ENCODE measurements at places on chromosomes 13 and 19. TPM values are rescaled to one million over a fixed set of nuclear protein-coding genes. Genes with fewer than 3 reads are reported as not detected.

- peak; percentile 40 for ATAC-seq
Observed at GRCh38 chr19:42154471-42155323, 22.5 kb upstream of the POU2F2 start.

DNA sequence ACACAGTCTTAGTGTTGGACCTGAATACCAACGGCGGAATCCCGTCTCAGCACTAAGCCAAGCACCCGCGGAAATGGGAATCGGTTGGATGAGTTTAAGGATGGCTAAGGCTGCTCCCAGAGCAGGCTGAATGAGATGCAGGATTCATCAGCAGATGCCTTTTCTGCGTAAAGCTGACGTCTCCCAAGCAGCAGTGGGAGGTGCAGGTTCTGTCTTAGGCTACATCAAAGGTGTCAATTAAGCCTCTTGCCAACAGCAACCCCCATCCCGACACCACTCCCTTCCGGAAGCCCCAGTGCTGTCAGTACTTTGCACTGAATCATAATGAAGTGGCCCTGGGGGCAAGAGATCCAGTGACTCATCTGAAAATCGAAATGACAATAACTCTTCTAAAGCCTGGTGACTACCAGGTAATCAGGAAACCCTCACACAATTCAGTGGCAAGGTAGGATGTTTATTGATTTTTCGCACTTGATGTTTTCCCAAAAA, 275.6 kb downstream of the DCLK1 start:
- peak; percentile 99 for ATAC-seq

GRCh38 chr19:56098731-56099568, 22.1 kb downstream of the ZNF787 start:
- ATAC-seq, result no peak

DNA sequence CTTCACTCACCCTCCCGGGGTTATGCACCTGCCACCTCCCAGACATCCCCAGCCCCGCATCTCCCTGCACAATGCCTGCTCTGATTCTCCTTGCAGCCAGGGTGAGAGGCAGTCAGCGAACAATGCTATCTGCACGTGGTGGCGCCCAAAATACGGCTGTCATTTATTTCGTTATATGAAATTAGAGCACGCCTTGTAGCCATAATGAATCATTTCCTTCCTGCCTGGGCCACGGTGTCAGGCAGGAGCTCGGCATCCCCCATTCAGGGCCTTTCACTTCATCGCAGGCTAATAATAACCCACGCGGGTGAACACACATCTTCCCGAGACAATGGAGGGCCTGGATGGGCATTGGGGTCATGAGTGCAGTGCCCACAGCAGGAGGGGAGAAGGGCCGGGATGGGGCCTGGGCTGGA, 143.8 kb upstream of the ZNF507 start:
- ATAC-seq, result peak; percentile 90

GRCh38 chr13:100986571-100986970, 312.0 kb upstream of the TMTC4 start:
- no peak for ATAC-seq

DNA sequence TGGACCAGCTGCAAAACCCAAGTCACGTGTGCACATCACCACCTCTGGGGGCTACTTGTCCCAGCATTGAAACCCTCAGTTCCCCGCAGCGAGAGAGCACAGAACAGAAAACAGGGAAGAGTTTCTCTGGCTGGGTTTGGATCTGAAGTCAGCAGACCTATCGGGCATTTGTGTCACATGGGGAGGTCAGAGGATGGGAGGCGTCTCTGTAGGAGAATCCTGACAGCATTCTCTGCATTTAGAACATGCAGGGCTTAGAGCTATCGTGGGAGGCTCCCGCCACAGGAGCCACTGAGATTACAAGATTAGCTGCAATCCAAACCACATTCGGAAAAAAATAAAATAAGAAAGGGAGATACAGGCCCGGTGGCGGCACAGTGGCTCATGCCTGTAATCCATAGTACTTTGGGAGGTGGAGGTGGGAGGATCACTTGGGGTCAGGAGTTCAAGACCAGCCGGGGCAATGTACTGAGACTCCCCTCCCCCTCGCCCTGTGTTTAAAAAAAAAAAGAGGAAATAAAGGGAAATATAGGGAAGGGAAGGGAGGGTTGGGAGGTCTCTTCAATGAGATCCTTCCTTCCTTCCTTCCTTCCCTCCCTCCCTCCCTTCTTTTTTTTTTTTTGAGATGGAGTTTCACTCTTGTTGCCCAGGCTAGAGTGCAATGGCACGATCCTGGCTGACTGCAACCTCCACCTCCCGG, 2.9 kb upstream of the TLE6 start:
- peak; percentile 63 for ATAC-seq

DNA sequence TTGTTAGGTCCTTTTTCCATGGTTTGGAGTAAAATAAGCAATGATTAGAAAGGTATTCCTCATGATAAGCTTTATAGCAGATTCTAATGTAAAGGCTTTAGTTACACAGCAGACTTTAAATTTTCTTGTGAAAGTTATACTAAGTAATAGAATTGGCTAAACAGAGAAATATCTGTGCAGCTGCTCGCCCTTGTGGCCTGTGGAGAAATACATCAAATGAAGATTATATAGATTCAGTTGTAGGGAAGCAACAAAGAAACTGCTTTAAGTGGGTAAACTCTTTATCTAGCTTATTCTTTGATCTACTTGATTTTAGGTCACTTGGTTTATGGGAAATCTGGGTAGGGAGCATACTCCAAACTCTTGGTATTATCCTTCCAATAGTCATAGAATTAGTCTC, 1269.7 kb upstream of the SPRY2 start:
- no peak for ATAC-seq

DNA sequence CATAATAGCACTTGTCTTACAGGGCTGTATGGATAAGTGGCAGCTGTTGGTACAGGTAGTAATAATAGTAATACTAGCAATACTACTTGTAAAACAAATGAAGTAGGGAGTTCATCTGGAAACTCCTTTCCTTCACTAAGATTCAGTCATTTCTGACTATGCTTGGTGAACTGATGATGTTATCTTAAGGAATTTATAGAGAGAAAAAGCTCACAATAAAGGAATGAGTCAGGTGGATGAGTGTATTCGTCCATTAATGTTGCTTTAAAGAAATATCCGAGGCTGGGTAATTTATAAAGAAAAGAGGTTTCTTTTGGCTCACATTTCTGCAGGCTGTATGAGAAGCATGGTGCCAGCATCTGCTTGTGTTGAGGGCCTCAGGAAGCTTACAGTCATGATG, 477.3 kb downstream of the KLF12 start:
- ATAC-seq, result no peak

DNA sequence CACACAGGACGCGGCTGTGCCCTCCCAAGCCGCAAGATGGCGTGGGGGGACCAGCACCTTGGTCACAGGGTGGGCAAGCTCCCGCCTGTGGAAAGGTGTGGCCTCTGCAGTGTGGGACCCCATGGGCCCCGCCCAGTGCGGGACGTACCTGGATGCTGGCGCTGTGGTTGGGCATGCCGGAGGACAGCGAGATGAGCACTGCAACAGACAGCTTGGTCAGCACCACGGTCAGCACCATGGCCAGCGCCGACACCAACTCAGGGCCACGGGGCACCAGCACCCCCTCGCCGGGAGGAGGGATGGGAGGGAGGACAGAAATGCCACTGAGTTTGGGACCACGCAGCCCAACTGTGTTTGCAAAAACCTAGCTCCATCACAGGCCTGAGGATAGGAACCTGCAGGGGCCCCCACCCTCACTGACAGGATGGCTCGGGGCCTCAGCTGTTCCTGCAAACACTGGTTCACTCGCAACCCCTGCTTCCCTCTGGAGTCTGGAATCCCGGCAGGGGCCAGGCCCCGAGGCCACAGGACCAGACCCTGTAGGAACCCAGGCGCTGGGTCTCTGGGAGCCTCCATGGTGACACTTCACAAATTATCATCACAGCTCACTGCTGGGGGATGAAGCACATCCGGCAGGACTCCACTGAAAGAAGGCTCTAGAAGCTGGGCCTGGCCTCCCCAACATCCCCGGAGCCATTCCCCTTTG, 27.1 kb downstream of the IZUMO4 start:
- peak; percentile 32 for ATAC-seq

DNA sequence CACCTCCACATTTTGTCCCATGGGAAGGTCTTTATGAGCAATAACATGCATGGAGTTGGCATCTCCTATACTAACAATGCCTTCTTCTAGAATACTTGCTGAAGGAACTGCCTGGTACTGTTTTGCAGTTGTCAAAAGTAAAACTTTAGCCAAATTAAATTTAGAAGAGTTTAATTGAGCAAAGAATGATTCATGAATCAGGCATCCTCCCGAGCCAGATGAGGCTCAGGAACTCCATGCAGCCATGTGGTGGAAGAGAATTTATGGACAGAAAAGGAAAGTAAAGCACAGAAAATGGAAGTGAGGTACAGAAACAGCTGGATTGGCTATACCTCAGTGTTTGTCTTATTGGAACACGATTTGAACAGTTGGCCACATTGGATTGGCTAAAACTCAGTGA, 1081.9 kb downstream of the SLITRK1 start:
- ATAC-seq, result no peak

DNA sequence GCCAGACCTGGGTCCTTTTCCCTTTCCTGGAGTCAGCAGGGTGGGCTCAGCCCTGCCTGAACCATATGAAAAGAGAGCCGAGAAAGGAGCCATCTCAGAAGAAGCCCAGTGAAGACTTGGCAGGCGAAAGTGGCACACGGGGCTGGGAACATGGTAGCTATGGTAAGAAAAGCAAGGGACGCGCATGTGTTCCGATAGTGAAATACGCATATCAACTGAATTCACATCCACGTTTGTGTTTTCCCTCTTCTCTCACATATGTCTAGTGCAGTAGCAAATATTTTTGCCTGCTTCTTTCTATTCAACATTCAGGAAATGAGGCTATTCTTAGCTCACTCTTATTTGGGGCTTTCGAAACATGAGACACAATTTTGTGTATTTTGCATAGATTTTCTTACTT, 54.1 kb upstream of the PEG3 start:
- ATAC-seq, result no peak

GRCh38 chr13:100707818-100708740, 33.5 kb upstream of the TMTC4 start:
- peak; percentile 75 for ATAC-seq

DNA sequence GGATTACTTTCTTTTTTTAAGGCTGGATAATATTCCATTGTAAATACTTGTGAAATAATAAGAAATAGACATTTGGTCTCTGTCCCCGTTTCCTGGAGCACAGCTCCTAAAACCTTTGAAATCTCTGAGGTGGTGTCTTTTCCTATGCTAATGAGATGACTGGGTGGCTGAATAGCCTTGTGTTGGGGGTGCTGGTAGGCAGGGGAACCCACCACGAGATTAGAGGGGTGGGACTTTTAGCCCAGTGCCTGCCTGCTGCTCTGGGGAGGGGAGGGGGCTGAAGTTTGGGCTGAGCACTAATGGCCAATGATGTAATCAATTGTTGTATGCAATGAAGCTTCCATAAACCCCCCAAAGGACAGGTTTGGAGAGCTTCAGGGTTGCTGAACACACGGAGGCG, 175.7 kb downstream of the FGF9 start:
- ATAC-seq, result no peak

- peak; percentile 87 for ATAC-seq
Observed at GRCh38 chr13:101875717-101876393, 423.4 kb downstream of the ITGBL1 start.

DNA sequence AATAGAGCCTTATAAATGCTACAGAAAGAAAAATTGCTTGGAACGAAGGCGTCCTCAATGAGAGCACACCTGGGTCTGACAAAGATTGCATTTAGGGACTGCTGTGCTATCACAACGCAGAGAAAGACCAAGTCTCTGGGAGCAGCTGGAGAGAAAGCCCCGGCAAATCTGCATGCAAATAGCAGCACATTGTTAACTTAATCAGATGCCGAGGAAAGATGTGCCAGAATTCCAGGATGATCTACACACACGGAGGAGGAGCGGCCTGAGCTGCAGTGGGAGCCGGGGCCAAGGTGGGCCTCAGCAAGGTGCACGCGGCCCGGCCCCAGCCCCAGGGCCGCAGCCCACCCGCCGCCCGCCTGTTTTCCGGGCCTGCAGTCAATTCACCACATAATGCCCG, 1.4 kb downstream of the ZNF536 start:
- no peak for ATAC-seq

DNA sequence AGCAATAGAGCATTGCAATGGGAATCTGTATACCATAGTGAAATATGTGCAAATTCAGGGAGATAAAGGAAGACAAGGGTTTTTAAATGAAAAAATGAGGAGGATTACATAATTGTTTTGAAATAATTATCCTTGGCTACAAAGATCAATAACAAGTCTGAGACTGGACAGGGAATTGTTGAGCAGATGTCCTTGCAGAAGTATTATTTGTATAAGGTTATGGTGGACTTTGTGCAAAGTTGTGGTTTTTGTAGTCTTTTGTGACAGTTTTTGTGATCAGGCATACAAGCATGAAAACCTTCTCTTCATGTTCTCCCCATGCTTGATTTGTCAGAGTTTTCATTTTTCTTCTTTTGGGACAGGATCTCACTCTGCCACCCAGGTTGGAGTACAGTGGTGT, 25.3 kb upstream of the ZNF780A start:
- no peak for ATAC-seq

DNA sequence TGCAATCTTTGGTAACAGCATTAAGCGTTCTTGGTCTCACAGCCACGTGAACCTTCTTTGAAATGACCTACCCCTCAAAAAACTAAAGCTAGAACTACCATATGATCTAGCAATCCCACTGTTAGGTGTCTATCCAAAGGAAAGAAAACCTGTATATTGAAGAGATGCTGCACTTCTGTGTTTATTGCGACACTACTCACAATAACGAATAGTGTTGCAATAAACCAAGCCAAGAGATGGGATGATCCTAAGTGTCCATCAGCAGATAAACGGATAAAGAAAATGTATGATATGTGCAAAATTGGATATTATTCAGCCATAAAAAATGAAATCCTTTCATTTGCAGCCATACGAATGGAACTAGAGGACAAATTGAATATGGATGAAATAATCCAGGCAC, 637.9 kb downstream of the EFNB2 start:
- no peak for ATAC-seq

- no peak for ATAC-seq
Observed at GRCh38 chr19:28235606-28236125, 977.3 kb downstream of the UQCRFS1 start.

DNA sequence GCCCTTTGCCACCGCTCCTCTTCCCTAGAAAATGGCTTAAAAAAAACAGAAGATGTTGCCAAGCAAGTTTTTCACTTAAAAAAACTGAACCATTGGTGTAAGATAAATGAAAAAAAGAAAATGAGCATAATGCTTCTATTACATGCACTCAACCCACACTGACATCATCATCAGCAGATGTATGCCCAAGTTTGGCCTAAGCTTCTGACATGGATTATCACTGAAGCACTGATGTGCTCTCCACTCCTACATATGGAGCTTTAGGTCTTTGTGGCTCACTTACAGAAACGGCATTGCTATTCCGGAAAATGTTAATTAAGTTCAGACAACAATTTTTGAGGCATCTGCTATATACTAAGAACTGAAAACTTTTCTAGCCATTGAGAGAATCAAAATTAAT, 8.0 kb downstream of the RXFP2 start:
- no peak for ATAC-seq

Gene GARRE1
- total RNA-seq, result 18.6 TPM

Gene DPF1
- 2.9 TPM for total RNA-seq

Gene PDE4A
- total RNA-seq, result 2.5 TPM

Gene NCAN
- 17.5 TPM for total RNA-seq

Gene KIR2DL1
- total RNA-seq, result not detected

Gene LRRC25
- total RNA-seq, result 0.32 TPM

Gene ZNF99
- total RNA-seq, result 0.13 TPM

Gene MCEMP1
- not detected for total RNA-seq

Gene TNFSF13B
- 1.2 TPM for total RNA-seq

Gene CCL25
- total RNA-seq, result 0.41 TPM

Gene SIGLEC8
- not detected for total RNA-seq

Gene ZNF677
- 13.4 TPM for total RNA-seq

Gene TMEM221
- total RNA-seq, result 0.31 TPM

Gene GPR108
- total RNA-seq, result 76.9 TPM

Measured in motor neuron (in vitro differentiated cells).